ENCODE measurements at places on chromosomes 4 and X. TPM values are rescaled to one million over a fixed set of nuclear protein-coding genes. Genes with fewer than 3 reads are reported as not detected.
A peak's percentile ranks its signal among the peaks of the same experiment; 100 is the strongest.

GRCh38 chr4:159210975-159211374 lies 108.1 kb downstream of the RAPGEF2 start:
- DNase-seq: no peak

GRCh38 chrX:88903989-88904718 lies 157.1 kb downstream of the CPXCR1 start:
- DNase-seq: no peak

GRCh38 chr4:114694770-114695169 lies 96.2 kb downstream of the UGT8 start:
- DNase-seq: peak; percentile 4

GRCh38 chr4:88759039-88759894 lies 61.6 kb upstream of the NAP1L5 start:
- peak; percentile 32 for DNase-seq

DNA sequence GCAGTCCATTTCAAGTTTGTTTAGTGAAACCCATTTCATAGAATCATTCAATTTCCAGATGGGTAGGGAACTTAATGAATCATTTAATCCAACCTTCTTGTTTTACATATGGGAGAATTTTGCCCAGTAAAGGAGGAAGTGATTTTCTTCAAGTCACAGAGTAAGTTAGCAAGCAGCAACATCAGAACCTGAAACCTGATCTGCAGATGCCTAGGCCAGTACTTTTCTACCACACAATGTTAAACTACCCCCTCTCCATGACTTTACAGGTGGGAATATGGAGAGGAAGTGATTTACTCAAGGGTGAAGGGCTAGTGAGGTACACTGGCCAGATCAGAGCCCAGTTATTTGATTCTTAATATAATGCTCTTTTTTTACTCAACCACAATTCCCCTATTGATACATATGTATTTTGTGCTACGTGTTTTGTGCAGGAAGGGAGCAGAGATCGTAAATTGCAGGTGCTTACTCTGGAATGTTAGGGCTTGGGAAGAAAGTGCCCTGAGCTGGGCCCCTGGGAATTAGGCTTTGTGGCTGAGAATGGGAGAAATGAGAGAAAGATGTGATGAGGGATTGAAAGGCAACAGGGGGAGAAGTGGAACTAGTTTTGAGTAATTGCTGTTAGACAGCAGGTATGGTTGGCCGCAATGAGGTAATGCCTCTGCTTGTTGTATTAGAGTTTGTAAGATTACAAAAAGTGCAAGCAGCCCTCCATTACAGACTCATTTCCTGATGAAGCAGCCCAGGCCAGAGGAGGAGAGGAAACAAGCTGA lies 6.8 kb downstream of the LHFPL1 start:
- DNase-seq: no peak

DNA sequence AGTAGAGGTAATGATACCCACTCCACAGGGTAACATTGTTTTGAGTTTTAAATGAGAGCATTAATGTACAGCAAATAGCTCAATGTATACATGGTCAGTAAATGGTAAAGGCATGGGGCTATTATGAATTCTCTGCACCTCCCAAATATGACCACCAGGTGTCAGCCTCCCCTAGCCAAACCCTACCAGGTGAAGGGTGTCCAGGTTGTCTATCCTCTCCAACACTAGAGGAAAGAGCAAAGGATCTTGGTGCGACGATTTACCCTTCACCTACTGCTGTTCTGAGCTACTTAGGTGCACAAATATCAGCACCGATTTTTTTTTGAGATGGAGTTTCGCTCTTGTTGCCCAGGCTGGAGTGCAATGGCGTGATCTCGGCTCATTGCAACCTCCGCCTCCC lies 26.5 kb upstream of the XIAP start:
- DNase-seq: peak; percentile 72

DNA sequence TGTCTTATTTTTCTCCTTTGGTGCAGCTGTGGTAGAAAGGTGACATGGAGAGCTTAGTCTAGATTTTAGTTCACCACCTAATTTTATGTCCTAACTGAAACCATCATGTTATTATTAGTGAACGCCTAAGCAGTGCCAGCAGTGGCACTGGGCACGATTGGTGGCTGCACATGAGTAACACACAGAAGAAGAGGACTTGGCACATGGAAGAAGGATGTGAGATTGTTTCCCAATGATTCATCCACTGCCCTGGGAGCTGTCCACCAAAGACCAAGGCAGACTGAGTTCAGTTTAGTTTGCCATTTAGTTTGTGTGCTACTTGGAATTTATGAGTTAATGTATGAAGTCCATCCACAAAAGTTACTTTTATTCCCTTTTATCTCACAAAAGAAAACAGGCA lies 68.1 kb upstream of the NAP1L5 start:
- DNase-seq: no peak

DNA sequence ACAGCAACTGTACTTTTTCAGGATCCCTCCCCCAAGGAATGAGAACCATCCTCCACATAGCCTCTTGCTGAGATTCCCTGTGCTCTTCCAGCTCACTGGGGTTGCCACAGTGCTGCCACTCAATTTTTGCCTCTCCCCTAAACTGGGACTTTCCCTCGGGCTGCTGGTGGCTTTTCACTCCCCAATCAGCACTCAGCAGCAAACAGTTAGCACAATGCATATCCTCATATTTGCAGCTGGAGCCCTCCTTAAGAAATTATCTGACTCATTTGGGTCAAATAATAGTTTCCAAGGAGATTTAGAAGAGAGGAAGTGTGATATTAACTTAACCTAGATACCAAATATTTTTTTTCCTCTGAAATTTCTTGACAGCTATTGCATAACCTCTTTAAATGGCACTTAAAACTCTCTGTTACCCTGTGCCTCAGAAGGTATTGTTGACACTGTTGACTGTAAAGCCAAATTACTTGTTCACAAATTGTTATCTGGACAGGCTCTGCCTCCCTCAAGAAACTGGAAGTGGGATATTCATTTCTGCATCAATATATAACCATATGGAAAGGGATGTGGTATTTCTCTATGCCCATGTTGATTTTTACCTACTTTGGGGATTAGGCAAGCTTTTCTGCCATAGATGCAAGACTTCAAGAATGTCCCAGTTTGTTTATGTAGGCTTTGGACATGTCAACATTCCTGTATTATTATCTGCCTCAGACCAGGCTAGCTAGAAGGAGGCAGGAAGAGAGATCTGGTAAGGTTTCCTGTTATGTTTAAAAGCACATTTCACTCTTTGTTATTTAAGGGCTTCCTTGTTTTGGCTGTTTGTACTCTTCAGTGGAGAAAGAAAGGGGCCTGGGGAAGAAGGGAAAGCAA lies 58.0 kb downstream of the SEPTIN11 start:
- no peak for DNase-seq

GRCh38 chr4:31171362-31171761 lies 451.2 kb downstream of the PCDH7 start:
- no peak for DNase-seq

- no peak for DNase-seq
Measured at GRCh38 chr4:141540643-141541042, 95.7 kb upstream of the IL15 start.

DNA sequence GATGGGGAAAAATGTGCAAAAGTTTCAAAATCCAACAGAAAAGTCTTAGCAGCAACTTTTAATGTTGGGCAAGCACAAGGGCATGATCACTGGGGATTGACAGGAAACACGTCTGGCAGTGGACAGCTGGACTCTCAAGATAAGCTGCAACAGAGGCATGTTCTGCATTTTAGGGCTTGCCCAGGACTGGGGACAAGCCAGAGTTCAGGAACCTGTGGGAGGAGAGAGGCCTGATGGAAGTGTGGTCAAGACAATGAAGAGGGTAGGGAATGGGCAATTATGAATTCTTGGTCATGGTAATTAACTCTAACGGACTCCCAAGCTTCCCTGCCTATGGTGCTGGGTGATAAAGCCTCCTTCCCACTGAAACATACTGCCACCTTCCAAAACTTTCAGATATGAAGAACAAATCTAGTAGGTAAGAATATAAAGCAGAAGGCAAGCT lies 48.4 kb downstream of the ANXA3 start:
- DNase-seq: peak; percentile 3

DNA sequence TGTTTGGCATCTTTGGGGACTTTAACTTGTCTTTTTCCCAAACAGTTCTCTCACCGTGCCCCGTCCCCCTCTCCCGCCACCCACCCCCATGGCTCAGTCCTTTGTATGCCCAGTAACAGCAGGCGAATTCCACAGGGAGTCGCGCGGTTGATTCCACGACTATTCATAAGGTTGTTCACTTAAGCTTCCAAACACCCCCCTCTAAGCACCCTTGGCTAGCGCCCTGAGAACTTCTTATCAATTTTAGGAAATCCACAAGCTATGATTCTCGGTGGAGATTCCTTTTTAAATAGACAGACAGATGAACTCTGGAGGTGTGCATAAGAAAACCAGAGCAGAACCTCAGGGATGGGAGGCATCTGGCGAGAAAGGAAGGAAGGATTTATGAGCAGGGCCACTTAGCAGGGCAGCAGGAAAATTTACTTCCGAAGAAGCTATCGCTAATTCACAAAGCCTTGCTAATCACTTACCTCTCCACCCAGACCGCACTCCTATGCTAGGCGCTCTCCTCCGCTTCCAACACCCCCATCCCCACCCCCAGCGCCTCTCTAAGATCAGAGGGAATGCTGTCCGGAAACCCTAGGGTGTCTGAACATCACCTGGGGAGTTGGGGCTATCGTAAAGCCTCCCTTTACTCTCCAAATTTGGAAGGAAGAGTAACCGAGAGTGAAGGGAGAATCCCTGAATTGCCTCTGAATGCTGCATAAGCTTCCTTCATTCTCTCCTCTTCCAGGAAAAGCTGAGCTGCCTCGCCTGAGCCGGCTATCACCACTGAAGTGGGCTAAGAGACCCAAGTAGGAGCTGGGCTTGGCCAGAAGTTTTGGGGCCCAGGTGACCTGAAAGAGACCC lies 1.7 kb downstream of the UNC5C start:
- peak; percentile 47 for DNase-seq

DNA sequence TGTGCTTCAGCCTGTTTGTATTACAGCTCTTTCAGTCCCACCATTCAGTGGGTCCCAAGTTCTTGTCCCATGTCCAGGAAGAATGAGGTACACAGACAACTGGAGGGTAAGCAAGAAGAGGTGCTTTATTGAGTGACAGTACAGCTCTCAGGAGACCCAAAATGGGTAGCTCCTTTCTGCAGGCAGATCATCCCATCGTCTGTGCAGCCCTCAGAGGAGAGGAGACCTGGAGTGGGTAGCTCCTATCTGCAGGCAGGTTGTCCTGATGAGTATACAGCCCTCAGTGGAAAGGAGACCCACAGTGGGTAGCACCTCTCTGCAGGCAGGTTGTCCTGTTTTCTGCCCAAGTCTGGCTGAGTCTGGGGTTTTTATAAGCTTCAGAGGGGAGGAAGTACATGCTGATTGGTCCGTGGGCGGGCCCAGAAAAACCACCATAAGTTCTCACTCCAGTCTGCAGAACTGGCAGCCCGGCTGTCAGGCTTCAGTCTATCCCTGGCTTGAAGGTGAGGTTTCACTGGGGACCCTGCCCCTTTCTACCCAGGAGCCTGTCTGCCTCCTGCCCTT lies 18.0 kb downstream of the GRK4 start:
- no peak for DNase-seq

DNA sequence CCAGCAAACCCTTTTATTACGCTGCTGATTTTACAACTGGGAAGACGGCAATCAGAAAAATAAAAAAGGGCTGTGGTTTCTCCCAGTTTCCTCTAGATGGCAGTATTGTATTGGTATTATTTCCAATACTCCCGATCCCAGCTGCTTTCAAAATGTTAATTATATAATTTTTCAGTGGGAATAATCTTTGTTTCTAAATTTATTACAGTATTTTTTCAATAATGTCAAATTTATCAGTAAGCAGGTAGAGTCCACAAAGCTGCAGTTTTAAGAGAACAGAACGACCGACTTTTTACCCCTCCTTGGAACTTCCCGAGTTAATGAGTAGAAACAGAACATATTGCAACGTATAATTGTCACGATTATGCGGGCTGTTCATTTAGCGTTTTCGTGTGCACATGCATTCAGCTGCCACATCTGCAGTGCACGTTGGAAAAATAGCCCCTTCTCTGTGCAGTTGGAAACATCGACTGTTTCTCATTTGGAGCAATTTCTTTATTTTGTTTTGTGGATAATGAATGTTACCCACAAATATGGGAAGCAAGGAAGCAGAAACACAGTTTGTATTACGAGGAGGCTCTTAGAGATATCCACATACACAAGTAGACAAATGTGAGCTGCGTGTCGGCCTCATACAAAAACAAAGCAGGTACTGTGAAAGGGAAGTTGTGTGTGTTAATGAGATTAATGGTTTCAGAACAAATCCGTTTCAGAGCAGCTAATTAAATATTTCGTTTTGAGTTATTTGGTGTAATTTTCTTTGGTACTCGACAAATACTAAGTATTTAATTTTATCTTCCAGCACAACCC lies 188.0 kb downstream of the STIM2 start:
- peak; percentile 46 for DNase-seq

GRCh38 chrX:48749182-48749581 lies 12.4 kb upstream of the GLOD5 start:
- no peak for DNase-seq

DNA sequence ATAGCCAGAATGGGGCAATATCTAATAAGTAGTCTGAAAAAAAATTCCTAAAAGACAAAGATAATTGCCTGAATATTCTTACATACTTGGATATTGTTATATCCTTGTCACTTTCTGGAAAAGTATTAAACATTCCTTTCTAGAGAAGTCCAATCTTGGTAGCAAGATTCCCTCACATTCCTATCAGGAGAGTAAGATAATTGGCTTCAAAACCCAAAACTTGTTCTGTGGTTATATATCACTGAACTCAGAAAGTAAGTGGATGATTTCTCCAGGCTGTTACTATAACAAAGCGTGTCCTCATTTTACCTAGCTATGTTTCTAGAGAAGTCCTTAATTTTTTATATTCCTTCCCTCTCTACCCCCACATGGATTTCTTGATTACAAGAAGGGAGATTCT lies 46.0 kb upstream of the TEX13A start:
- DNase-seq: no peak

DNA sequence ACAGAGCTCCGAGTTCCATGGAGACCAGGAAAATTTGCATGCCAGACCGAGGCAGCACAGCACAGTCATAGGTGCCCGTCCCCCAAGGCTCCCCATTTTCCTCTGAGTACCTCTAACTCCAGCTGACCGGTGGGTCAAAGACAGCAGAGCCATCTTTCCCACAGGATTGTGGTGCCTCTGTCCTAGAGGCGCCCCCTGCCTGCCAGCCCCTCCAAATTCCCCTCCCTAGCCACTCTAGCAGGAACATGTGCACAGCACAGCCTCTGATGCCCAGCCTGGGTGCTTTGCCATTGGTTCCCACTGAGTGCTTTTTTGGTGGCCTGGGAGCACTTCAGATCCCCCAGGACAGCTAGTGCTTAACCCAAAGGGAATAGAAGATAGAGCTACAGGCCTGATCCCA lies 368.5 kb upstream of the PABPC5 start:
- DNase-seq: no peak

DNA sequence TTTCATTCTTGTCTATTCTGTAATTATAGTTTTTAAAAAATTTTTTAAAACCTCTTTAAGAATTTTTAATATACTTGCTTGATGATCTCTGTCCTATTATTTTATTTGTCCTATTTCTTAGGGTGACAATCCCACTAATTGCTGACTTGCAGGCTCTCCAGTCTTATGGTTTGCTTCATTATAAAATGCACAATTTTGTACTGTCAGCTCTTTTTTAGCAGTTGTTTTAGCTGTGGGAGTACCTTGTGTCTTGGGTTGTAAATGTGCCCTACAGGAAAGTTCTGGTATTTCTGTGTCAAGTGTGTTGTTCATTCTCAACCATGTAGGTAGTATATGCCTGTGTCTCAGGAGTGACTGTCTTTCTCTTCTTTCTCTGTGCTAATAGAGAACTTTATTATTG lies 118.2 kb upstream of the IL15 start:
- DNase-seq: no peak

The JAKMIP1 gene
- polyA plus RNA-seq: 0.54 TPM

The IBSP gene
- polyA plus RNA-seq: not detected

The IL1RAPL2 gene
- polyA plus RNA-seq: 0.08 TPM

The PAGE1 gene
- polyA plus RNA-seq: 0.50 TPM

Measured in SK-N-SH (cell line).